ENCODE measurements at places on chromosomes 2 and 18.

GRCh38 chr2:25473758-25474340 lies 132.1 kb upstream of the DNMT3A start:
- DNase-seq: no peak

- no peak for DNase-seq
These were observed 187.8 kb upstream of the RAB6C start for GRCh38 chr2:129791712-129792111.

DNA sequence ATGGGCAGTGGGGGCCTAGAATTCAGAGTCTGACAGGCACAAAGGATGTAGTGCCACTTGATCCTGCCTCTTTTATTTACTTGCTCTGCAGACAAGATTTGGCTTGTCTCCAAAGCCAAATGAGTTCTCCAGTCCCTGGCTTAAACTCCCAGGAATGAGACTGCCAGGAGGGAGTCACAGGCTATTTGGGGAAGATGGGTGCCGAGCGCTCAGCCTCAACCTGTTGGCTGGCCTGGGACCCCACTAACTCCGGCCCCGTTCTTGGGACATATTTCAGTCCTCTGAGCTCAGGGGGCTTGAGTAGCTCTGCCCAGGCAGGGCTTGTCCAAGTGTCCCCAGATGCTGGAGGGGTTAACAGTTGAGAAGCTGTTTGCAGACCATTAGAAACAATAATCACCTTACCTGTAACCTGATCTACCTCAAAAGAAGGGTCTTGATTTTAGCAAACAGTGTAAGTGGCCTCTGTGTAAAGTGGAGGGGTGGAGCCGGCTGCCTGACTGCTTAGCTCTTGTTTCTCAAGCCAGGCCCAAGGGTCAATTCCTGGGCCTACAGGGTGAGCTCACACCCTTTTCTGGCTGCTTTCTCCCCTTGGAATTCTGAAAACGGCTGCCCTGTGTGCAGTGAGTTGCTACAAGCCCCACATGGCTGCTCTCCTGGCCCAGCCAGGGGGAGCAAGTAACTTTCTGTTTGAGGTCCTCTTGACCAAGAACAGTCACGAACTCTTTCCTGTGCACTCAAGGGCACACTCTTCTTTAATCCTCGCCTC lies 27.1 kb upstream of the FZD5 start:
- no peak for DNase-seq

- no peak for DNase-seq
These were observed 201.7 kb upstream of the STON1 start for GRCh38 chr2:48328159-48328809.

- no peak for DNase-seq
These were observed 19.4 kb downstream of the RRM2 start for GRCh38 chr2:10141736-10142639.

Data from amniotic stem cell (primary cell).